ENCODE measurements at places on chromosomes 7 and 10.

GRCh38 chr7:26705567-26705966 is 158.8 kb downstream of the SKAP2 start:
- peak; percentile 72 for DNase-seq

DNA sequence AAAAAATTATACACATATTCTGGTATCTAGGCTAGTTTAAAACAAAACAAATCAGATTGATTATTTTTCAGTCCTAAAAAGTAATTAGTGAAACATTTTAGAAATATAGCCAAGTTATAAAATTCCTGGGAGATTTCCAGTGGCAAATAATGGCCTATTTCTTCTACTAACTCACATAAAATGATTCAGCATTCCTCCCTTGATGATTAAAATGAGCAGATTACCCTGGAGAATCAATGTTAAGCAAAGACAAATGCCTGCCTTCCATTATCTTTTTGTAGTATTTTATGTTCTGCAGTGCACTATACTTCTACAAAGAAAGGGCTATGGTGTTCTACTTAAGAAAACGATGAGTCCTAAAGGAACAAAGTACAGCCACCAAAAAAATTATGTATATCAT is 53.6 kb downstream of the PARD3 start:
- no peak for DNase-seq

DNA sequence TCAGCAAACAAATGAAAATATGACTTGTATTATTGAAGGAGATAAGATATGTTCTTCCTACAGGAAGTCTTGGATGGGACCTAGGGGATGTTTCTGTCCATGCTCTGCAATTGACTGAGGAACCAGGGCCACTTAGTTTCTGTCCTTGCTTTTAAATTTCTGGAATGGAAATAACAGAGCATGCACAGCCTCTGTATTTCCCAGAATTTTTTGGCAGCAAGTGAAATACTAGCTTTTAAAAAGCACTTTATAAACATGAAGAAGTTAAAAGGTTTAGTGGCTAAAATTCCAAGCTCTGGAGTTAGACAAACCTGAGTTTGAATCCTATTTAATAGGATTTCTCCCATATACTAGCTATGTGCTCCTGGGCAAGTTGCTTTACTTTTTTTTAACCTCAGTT is 127.7 kb upstream of the FZD8 start:
- DNase-seq: no peak

GRCh38 chr10:77635402-77636227 is 2.0 kb downstream of the KCNMA1 start:
- DNase-seq: no peak

GRCh38 chr7:95631527-95631926 is 35.2 kb upstream of the PDK4 start:
- no peak for DNase-seq

DNA sequence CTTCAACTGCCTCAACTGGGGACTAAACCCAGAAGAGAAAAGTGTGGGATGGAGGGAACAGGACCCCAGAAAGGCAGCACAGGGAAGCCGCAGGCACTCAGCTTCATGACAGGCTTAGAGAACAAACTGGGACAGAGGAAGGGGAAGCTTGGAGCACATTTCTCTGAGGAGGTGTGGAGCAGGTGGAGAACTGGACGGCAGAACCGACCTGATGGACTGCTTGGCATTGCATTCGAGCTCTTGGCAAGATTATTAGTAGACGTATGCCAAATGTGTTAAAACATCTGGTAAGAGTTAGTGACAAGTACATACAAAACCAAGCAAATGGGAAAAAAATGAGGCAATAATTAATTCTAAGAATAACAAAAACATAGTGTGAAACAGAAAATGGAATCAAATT is 335.7 kb downstream of the SFMBT2 start:
- no peak for DNase-seq

- DNase-seq: no peak
Measured at GRCh38 chr10:62050346-62050892, 148.9 kb downstream of the ARID5B start.

DNA sequence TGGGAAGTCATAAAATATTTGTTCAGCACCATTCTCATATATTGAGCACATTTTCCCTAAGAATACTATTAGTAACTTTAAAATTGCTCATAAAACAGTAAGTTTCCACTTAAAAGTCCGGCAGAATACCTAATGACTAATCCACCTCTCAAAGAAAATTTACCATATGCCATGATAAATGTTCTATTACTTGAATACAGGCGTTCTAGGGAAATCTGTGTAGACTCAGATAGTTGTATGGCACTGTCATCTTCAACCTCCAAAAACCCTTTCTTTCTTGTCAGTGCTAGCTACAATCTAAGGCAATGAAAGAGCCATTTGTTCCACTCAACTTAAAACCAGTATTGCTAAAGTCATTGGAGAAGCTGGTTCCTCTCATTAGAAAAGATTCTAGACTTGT is 7.3 kb downstream of the GPR37 start:
- no peak for DNase-seq

DNA sequence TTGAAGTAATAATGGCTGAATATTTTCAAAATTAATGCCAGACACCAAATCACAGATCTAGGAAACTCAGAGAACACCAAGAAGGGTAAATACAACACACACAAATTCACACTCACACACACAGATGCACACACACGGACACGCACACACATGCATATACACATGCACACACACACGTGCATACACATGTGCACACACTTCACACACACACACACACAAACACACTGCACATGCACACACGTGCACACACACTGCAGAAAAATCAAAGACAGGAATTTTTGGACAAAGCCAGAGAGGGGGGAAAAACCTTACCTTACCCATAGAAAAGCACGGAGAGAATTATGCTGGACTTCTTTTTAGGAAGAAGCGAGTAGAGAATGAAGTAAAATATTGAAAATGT is 547.4 kb downstream of the PTPRN2 start:
- DNase-seq: no peak

- no peak for DNase-seq
Measured at GRCh38 chr7:50151001-50151400, 58.0 kb upstream of the ZPBP start.

DNA sequence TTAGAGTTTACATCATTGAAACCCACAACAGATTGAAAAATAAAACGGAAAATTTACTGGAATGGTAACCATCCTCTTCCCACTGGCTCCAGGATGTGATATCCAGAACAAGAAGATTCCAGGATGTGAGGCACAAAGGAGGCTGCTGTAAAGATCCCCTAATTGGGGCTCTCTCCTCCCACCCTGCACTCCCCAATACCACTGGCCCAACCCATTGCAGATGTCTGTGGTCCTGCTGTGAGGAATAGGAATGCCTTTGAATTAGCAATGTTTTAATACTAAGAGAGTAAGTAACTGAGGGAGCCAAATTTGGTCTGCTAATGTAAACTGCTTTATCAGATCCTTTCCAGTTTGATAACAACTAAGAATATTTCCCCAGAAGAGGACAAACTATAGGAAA is 225.9 kb upstream of the INHBA start:
- DNase-seq: no peak

- no peak for DNase-seq
Measured at GRCh38 chr10:61047788-61048560, 104.0 kb upstream of the RHOBTB1 start.

DNA sequence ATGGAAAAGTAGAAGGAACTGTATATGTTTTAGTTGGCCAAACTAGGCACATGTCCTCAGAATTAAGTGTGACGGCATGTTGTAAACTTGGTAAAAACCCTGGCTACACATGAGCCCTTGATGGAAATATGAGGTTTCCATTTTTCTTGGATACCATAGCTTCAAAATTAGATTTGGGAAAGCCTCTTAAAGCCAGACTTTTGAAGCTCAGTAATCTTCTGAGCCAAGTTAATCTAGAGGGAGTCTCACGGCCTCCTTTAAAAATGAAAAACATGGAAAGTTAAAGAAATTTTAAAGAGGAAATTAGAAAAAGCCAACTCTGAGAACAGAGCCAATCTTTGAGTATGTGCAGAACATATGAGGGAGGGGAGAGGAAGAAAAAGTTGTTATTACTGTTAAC is 376.0 kb downstream of the CTNNA3 start:
- no peak for DNase-seq

DNA sequence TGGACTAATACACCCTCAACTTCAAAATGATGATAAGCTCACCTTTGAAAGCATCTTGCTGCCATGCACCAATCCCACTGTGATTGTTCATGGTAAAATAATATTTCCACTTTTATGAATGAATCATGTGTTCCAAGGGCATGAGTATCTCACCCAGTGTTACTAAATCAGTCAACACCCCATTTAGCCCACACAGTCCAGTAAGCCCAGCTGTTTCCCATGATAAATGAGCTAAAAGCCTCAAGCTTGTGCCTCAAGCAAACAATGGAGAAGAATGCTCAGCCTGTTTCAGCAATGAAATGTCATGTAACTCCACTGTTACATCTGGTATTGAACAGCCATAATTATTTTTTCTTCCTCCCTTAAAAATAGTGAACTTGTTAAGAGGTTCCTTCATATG is 442.5 kb downstream of the XPNPEP1 start:
- no peak for DNase-seq

GRCh38 chr10:93806903-93807302 is 49.2 kb downstream of the LGI1 start:
- DNase-seq: no peak

DNA sequence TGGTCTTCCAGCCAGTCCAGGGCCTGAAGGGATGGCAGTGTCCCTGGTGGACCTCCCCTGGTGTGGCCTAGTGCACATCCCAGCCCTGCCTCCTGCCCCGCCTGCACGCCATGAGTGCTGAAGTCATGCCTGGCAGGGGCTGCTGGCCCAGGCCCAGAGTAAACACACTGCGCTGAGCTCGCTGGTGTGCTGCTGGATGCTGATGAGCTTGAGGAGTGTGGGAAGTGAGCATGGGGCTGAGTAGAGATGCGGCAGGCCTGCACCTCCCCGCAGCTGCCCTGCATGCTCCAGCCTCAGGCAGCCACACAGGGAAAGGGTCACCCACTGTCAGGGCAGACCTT is 43.2 kb downstream of the HTRA1 start:
- peak; percentile 78 for DNase-seq

GRCh38 chr10:127182161-127182560 is 14.2 kb downstream of the INSYN2A start:
- no peak for DNase-seq

DNA sequence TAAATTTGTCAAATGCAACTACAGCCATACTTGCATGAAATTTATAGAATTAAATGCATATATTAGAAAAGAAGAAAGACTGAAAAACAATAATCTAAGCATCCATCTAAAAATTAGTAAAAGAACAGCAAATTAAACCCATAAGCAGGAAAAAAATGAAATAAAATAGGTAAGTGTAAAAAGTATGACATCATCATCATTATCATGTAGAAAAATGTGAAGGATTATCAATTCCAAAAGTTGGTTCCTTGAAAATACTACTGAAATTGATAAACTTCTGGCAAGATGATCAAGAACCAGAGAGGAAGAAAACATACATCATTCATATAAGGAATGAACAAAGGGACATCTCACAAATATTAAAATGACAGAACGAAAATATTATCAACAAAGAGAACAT is 19.6 kb upstream of the HECW1 start:
- DNase-seq: no peak

- DNase-seq: no peak
Measured at GRCh38 chr7:130966246-130967009, 232.4 kb upstream of the KLF14 start.

DNA sequence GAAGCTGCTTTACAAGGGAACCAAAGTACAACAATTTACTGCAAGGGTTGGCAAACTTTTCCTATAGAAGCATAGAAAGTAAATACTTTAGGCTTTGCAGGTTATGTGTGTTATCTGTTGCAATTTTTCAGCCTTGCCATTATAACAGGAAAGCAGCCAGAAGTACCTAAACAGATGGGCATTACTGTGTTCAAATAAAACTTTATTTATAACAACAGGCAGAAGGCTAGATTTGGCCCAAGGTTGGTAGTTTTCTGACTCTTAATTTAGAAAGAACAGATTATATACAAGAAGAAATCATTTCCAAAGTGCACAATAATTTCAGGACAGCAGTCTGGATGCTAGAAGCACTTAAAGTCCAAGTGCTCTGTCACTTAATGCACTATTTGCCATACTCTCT is 307.1 kb downstream of the ANKRD7 start:
- DNase-seq: no peak

DNA sequence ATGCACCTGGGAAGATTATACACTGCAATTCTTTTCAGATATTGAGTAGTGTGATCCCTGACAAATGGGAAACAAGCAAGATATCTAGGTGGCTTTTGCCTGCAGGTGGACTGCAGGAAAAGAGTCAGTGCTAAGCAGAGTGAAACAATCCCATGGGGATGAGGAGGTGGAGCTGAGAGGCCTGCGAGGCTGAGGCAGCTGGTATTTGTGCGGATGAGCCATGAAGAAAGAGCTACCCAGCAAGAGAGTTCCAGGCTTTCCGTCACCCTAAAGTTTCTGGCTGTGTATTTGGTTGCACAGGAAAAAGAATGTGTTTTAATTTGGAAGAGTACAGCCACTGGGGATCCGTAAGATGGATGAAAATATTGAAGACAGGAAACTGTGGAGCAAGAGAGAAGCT is 714.1 kb upstream of the COBL start:
- no peak for DNase-seq

DNA sequence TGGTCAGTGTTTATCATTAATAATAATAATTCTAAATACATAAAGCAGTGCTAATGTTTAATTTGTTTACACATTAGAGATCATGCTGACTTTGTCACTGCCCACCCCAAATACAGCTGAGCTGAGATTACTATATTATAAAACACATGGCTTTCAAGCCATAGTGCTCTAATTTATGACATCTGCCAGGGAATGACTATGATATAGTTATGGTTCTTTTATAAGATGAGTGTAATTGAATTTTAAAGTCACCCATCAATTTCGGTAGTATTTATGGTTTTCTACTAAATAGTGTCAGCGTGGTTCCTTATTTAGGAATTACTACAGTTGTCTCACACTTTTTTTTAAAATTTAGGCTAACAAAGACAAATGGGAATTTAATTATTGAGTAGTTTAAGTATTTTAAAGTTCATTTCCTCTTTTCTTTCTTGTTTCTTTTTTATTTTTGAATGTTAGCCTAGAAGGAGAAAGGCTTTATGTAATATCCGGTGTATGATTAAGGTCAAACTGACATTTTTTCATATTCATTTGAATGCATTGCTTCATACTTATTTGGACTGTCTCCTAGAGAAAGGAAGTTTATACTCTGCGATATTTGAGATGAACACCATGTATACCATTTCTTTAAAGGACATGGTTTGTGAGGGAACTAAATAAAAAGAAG is 3.9 kb downstream of the CDK14 start:
- no peak for DNase-seq

GRCh38 chr7:110065121-110065520 is 1025.8 kb upstream of the LRRN3 start:
- no peak for DNase-seq

DNA sequence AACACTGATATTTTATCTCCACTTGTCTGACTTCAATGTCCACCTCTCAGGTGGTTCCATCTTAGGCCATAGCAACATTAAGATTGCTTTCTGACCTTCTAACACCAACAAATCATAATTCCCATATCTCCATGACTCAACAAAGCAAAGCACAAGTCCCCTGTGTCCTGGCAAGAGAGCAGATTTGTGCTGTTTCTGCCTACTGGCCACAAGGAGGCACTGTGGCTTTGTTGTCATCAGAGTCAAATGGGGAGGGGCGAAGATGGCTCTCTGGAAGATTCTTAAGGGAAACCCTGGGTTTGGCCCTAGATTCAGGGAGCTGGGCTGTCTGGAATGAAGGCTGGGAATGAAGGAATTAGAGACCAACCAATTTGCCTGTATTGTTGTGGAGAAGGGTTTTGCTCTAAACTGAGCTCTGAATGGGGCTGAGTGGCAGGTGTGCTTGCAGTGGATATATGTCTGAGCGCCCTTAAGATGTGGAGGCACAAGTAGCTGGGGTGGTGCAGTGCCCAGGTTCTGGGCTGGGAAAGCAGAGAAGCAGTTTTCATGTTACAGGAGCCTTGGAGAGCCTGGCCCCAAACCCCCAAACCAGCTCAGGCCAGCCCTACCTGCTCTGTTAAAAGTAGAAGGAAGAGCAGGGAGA is 154.8 kb upstream of the PRSS58 start:
- DNase-seq: no peak
